CD4-positive, alpha-beta T cell treated with Interleukin-4 for 4 hours (primary cell): ENCODE measurements at places on chromosomes 12 and 14.

GRCh38 chr12:41189395-41190251 lies 1.5 kb downstream of the PDZRN4 start:
- no peak for DNase-seq

DNA sequence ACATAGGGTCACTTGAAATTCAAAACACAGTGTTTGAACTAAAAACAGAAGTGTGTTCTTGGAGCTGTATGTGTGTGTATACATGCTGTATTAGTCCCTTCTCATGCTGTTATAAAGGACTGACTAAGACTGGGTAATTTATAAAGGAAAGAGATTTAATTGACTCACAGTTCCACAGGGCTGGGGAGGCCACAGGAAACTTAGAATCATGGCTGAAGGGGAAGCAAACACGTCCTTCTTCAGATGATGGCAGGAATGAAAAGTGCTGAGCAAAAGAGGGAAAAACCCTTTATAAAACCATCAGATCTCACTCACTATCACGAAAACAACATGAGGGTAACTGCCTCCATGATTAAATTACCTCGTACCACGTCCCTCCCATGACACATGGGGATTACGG lies 224.1 kb downstream of the BCAT1 start:
- no peak for DNase-seq

DNA sequence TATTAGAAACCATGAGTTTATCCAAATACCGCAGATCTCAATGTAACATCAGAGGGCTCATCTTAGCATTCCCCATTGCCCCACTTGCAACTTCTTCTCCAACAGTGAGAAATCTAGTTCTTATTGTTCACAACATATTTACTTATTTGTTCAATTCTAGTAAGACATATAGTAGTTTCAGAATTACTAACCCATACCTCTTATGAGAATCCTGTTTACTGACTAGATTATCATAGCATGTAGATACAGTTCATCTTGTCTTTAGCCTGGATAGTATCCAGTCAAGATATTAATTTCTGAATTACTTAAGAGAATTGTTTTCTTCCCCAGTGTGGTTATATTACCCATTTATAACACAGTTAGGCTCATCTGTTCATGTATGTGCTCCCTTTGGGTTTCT lies 80.6 kb downstream of the NIN start:
- no peak for DNase-seq

GRCh38 chr14:99508896-99509629 lies 27.9 kb downstream of the CCNK start:
- DNase-seq = no peak

- peak; percentile 80 for DNase-seq
These were observed at the start of gene PRPF40B for GRCh38 chr12:49623142-49623904. Gene PRPF40B (plus strand): TSS chr12:49623561. CDS start chr12:49623591, 30 bp downstream.

DNA sequence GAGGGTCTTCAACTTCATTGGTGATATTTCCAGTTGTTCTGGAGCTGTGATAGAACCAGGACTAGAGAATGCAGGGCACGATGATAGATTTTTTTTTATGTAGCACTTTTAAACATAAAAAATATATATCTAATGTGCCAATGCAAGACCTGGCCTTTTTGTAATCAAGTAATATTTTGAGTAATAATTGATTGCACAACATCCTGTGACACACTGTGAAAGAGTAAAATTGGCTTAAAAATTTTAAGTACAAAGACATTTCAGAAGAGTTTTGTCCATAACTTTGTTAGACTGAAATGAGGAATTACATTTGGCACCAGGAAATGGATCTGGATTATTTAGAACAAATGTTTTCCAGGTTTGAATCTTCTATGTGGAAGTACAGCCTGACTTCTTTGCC lies 22.1 kb downstream of the PRKCH start:
- DNase-seq = no peak

DNA sequence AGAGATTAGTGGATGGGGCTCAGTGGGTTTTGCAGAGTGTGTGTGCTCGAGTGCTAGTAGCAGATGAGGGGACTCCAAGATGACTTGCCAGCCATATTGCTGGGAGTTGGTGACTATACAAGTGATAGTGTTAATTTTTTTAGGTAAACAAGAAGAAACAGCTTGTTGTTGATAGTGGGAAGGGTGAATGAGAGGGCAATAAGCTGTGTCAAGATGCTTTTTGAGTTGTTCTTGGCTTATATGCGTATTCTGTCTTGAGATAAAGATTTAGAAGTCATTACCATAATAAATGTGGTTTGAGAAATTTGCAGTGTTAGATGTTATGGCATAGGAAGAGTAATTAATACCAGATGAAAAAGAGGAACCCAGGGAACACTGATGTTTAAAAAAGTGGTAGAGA lies 75.3 kb downstream of the RCOR1 start:
- no peak for DNase-seq
